Stimulated activated CD8-positive, alpha-beta memory T cell treated with anti-CD3 and anti-CD28 coated beads, Interleukin-15, amount 100 ng/mL, for 24 hours (primary cell): ENCODE measurements at places on chromosomes 1 and 21.
A peak's percentile ranks its signal among the peaks of the same experiment; 100 is the strongest.

- no peak for DNase-seq
Observed at GRCh38 chr1:2383576-2383975, 7.8 kb downstream of the MORN1 start.

- DNase-seq: no peak
Observed at GRCh38 chr1:226494092-226494609, 54.4 kb upstream of the STUM start.

GRCh38 chr1:234683127-234683860, 73.3 kb upstream of the IRF2BP2 start:
- no peak for DNase-seq

- DNase-seq: no peak
Observed at GRCh38 chr21:42374457-42374856, 8.1 kb upstream of the TFF1 start.

GRCh38 chr1:212529211-212529741, 79.3 kb upstream of the ATF3 start:
- no peak for DNase-seq

- DNase-seq: no peak
Observed at GRCh38 chr1:211606332-211606913, 27.5 kb upstream of the SLC30A1 start.

DNA sequence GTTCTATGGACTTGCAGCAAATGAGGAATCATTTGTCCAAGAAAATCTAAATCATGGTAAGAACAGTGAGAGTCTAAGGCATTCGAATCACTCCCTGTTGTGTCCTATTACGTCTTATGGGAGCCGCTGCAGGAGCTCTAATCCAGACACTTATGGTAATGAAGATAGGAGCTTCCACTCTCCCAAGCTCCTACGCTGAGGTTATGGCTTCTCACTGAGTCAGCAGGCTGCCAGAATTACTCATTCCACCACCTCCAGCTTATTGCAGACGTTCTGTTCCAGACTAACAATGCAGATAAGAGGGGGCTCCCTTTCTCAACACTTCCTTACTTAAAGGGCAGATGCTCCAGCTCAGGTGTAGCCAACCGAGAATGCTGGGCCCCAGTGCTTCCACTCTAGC, 212.6 kb downstream of the GREM2 start:
- no peak for DNase-seq

- DNase-seq: no peak
Observed at GRCh38 chr1:46476673-46477072, 13.0 kb upstream of the DMBX1 start.

- no peak for DNase-seq
Observed at GRCh38 chr1:23657659-23658275, 33.8 kb upstream of the RPL11 start.

- no peak for DNase-seq
Observed at GRCh38 chr1:206586501-206587445, 25.5 kb downstream of the EIF2D start.

- DNase-seq: peak; percentile 52
Observed at GRCh38 chr1:115062542-115063004, 26.7 kb downstream of the TSPAN2 start.

GRCh38 chr1:246155923-246156322, 351.2 kb downstream of the SMYD3 start:
- DNase-seq: no peak

DNA sequence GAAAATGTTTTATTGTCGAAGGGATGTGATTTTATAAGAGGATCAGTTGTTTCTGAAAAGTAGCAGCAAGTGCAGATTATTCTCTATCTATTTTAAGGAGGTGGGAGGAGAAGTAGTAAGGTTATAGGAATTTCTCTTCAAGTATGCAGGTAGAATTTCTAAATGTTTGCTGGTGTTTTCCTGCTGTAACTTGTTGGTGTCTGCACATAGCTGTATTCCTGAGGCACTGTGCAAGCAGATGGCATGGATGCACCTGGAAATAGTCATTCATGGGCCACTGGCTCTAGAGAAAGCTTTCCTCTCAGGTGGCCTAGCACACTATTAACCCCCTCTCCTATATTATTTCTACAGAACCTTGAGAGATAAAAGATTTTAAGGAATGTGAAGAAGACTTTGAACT, 30.3 kb upstream of the PODN start:
- DNase-seq: no peak

DNA sequence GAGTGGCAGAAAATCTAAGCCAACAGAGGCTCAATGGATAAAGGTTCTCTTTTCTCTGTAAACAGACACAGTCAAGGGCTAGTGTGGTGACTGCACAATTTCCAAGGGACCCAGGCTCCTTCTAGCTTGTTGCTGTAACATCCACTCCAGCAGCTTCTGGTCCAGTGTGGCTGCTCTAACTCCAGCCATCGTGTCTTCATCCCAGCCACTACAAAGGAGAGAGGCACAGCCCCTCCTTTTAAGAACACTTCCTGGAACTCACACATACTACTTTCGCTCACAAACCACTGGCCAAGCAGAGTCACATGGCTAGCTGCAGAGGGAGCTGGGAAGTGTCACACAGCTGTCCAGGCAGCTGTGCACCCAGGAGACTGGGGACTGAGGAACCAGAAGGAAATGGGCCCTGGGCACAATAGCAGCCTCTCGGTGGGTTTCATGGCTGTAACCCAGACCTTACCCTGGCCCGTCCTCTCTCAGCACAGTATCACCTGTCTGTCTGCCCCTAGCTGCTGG, 188.6 kb upstream of the VAMP3 start:
- DNase-seq: no peak

GRCh38 chr1:244419024-244419423, 32.7 kb downstream of the ADSS2 start:
- no peak for DNase-seq

GRCh38 chr21:29297483-29298347, 1.0 kb upstream of the BACH1 start:
- DNase-seq: no peak

DNA sequence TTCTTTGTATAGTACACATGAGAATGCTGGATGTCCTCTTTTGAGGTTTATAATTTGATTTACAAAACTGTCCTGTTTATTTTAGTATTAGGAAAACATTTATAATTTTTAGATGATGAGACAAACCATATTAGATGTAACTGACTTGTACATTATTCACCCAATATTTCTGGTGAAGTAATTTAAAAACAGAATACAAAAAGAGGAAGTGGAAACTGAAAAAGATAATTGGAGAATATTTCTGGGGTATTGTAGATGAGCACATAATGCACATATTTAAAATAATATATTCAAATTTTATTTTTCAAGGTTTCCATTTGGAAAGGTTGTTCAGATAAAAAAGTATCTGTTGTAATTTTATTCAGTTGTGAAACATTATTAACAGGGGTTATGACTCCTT, 40.7 kb downstream of the XPR1 start:
- DNase-seq: no peak

DNA sequence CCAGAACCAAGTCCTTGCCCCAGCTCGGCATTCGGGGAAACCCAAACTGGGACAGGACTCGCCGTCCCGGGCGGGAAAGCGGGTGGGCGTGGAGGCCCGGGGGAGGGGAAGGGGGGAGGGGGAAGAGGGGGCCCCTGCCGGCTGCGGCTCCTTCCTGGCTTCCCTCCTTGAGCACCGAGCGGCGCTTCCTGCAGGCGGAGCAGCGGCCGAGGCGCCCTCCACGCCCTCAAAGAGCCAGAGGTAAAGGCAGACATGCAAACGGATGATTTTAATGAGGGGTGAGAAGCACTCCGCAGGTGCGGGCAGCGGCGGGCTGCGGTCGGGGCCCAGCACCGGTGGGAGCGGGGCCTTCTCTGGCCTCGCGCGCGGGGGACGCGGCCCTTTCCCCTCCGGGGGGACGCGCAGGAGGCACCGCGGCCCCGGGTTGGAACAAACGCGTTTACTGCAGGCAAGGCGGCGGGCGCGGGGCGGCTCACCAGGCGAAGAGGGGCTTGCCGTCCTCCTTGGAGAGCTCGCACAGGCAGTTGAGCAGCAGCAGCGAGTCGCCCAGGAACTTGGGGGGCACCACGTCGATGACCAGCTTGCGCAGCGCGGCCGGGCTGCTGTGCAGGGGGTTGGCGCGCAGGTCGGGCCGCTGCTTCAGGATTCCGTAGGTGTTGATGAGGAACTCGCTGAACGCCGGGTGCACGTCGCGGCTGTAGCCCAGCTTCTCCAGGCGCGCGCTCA, 5.7 kb upstream of the FTCD start:
- no peak for DNase-seq

DNA sequence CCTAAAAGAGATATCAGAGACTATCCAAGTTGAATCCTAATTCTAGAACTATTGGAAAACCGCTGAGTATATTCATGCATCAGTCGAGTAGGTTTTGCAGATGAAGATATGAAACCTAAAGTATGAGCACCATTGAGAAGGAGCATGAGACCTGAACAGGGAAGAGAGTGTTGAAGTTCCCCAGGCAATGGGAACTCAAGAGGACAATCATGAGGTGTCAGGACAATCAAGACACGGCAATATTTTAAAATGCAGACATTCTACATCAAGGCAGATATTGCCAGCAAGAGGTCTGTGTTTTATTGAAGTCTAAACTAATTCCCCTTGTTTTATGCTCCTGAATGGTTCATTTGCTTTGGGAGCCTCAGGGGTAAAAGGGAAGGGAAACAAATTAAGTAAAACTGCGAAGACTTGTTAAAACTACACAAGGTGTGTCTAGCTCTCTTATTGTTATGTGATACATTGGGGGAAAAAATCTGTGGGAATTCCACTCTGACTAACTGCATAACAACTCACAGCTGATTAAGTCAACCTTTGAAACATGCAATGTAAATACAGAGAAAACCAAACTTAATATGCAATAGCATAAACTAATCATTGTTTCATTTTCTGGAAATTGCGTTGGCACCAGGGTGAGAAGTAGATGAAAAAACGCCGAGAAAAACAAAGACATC, 347.9 kb upstream of the ADGRL2 start:
- no peak for DNase-seq

DNA sequence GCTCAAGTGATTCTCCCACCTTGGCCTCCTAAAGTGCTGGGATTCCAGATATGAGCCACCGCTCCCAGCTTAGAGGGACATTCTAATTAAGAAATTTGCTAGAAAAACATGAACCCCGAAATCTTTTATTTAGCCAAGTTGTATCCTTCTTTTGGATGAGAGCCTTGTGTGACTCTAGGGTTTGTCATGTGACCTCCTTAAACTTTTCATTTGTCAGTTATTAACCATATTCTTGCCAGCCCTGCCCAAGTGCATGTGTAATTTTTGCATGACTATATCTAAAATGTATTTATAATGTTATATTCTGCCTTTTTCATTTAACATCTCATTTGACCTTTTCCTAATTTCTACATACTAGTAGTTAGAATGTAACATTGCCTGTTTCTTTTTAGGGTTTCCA, 1.9 kb downstream of the UTP25 start:
- no peak for DNase-seq

GRCh38 chr21:44552681-44553080, 1.4 kb upstream of the KRTAP10-2 start:
- no peak for DNase-seq

- DNase-seq: no peak
Observed at GRCh38 chr1:85818371-85818770, 110.1 kb upstream of the ZNHIT6 start.

DNA sequence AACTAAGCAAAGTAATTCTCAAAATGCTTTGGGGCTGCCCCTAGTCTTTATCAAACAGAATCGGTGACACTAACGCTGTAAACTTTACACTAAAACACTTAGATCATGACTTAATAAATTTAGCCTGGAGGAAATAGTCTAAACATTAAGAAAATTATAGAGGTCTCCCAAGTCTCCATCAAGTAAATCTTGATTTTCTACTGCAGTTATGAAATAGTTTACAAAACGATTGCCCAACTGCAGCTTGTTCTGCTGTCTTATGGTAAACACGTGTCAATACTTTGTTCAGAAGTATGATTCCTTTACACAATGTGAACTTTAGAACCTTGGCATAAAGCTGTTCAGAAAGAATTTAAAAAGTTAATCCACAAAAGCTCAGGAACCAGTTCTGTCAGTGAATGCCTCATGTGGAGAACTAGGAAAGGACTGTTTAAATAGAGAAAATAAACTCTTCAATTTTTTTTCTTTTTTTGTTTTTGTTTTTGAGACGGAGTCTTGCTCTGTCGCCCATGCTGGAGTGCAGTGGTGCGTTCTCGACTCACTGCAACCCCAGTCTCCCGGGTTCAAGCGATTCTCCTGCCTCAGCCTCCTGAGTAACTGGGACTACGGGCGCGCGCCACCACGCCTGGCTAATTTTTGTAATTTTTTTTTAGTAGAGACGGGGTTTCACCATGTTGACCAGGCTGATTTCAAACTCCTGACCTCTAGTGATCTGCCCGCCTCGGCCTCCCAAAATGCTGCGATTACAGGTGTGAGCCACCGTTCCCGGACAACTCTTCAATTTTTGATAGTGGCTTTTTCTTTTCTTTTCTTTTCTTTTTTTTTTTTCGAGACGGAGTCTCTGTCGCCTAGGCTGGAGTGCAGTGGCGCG, 1.6 kb downstream of the DDI2 start:
- DNase-seq: no peak

GRCh38 chr21:33747420-33747819, 105.1 kb downstream of the ITSN1 start:
- DNase-seq: no peak

DNA sequence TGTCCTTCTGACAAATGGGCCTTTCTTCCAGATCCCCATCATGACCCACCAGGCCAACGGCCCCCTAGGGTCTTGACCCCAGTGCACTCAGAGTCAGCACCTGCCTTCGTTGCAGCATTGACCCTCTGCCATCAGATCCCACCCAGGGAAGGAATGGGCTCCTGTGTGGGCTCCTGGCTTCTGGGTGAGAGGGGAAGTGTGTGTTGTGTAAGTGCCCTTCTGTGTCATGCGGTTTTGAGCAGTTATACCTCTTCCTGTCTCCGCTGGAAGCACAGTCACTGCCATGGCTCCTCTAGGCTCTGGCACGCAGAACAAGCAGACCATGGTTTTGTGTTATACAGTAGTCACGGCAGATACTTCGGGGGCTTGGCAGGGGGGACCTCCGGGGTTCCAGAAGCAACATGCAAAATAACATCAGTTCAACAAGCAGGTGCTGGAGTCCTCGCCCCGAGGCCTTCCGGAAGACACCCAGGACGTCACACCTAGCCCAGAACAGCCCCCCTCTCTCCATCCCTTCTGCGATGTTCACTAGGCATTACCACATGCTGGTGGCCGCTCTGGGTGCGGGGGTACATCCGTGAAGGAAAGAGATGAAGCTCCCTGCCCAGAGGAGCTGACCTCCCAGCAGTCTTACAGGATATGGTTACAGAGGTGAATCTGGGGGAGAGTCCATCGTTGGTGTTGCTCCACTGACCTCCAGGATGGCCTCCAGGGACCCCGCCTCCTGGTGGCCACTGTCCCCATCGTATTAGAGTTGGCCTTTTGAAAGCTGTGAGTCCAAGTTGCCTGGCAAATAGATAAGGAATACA, 17.4 kb upstream of the KCNAB2 start:
- DNase-seq: peak; percentile 17

GRCh38 chr1:92837062-92837461, 5.2 kb downstream of the RPL5 start:
- DNase-seq: no peak
